Right lobe of liver (tissue), 6 donors: ENCODE measurements at places on chromosomes 5 and 9. TPM values are rescaled to one million over a fixed set of nuclear protein-coding genes. Genes with fewer than 3 reads are reported as not detected.

DNA sequence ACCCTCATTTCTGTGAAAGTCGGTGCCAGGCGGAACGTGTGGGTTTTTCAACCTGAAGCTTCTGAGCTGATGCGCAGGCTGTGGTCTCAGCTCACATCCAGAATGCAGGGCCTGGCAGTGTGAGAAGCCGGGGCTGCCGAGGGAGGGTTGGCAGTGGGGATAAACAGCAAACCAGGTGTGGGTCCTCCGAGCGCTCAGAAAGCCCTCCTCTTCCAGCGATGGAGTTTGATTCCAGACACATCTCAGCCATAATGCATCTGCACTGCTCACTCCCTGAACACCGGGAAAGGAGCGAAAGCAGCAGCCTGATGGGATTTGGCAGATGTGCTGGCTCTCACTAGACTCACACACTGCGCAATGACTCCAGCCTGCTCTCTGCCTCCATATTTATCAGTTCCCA, 280.1 kb downstream of the HSPA4 start:
- no peak for DNase-seq

PCDHA6 gene
- total RNA-seq = not detected

GRCh38 chr5:133523013-133523658, 89.2 kb downstream of the FSTL4 start:
- no peak for DNase-seq

DNA sequence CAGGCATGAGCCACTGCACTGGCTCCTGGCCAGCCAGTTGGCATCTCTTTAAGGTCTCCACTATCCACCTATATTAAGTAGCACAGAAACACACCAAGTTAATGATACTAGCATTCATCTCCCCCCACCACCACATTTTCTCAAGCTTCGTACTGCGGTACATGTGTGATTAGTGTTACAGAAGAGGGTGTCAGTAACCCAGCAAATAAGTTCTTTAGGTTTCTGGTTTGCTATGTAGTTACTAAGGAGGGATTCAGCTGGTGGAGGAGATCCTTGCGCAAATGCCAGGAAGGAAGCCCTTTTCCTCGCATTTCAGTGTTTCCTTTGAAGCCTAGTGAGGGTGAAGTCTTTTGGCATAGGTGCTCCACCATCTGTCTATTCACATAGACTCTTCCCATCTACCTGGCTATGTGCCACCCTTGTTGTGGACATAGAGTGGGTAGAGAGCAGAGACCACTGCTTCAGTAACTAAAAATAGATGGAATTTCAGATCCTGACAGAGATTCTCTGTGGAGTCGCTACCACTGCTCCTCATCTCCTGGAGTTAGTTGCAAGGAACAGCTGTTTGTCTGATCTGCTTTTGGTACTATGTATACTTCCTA, 16.7 kb downstream of the UBE2D2 start:
- DNase-seq = no peak

DNA sequence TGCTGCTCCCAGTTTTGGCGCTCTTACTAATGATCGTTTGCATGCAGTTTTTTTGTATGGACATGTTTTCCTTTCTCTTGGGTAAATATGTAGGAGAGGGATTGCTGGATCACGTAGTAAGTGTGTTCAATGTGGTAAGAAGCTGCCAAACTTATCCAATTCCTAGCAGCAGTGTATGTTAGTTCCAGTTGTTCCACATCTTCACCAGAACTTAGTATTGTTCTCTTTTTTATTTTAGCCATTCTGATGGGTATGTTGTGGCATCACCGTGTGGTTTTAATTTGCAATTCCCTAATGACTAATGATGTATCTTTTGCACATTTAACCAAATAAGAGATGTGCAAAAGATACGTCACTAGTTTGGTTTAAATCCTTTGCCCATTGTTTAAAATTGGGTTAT, 65.9 kb downstream of the IPPK start:
- DNase-seq = no peak

DNA sequence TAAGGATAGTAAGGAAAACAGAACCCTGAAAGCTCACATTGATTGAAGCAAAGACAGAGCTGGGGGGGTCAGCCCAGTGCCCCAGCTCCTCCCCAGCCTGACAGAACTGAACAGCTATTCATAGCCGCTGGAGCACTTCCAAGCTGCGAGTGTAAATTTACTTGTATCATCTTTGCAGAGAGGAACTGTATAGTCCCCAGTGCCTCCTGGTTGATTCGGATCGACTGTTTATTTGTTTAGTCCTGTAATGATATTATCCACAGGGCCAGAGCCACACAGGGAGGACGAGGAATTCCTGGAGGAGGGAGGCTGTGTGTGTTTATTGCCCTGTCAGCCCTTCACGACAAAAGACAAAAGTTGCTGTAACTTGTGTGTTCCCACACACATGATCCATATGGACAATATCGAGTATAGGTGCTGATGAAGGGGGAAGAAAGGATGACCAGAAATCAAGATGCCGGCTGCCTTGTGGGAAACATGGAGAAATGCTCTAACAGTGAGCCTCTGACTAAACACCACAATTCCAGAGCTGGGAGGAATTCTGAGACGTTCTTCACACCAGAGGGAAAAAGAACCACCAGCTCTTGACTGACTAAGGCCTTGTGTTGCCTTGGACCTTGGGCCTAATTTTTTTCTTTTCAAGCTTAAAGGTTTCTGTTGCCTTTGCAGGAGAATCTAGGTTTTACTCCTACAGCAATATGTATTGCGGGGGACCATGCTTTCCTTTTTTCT, 31.1 kb downstream of the FOXD1 start:
- DNase-seq = no peak

DNA sequence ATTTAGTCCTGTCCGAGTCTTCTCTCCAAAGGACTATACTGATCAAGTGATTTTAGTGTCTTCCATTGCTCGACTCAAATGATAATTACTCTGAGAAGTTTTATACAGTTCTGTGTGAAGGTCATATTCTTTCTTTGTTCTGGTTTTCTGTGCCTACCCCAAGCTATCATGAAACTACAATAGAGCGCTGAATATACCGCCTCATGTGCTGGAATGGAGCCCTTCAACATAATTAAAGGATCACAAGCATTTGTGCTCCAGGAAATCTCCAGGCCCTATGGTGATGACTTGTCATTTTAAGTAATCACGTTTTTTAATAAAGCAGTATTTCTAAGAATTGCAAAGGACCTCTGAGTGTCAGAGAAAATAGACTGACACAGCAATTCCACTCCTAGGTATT, 10.9 kb upstream of the SLC31A2 start:
- DNase-seq = no peak

GRCh38 chr5:169328401-169328800, 27.5 kb upstream of the SLIT3 start:
- DNase-seq = no peak

DNA sequence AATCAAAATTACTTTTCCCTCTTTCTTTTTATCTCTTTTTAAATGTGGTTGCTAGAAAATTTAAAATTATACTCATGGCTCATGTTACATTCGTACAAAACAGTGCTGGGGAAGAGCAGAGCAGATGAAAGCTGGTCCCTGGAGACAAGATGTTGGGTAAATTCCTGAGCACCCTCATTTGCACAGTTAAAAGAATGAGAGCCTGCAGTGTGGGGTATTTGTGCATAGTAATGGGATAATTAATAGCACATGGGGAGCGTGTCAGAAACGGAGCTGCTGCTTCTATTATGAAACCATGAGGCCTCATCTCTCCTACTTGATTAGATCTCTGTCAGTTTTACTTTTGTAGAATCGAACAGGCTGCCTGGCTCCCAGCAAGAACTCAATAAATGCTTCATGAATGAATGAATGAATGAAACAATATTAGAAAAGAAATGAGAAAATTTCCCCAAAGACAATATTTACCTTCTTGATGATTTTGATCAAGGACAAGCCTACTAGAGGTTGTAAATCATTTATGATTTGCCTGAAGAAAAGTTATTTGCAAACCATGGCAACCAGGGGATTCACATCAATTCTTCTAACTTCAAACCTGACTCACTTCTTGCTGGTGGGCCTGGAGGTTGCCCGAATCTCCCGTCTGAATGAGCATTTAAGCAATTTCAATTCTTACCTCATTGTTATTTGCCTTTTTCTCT, 177.2 kb upstream of the TUT7 start:
- no peak for DNase-seq

DNA sequence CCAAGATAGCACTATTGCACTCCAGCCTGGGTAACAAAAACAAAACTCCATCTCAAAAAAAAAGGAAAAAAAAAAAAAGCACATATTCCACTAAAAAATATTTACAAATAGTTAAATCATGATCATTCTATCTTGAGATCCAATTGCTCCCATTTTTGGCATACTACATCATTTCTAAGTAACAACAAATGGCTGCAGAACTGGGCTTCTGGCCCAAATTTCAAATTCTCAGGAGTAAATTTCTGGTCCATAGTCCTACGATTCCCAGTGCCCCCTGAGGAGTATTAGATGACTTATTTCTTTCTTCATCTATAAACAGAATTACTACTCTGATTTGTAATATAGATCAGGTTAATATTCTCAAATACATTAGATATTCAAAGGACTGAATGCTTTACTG, 62.1 kb downstream of the CEMIP2 start:
- DNase-seq = no peak
